ENCODE measurements at places on chromosomes 16 and 17.

GRCh38 chr17:41489531-41489930 is at the start of gene KRT36:
Gene KRT36, minus strand, starts transcription at chr17:41489910. Its CDS starts 46 bp downstream, at chr17:41489864.
- no peak for DNase-seq

DNA sequence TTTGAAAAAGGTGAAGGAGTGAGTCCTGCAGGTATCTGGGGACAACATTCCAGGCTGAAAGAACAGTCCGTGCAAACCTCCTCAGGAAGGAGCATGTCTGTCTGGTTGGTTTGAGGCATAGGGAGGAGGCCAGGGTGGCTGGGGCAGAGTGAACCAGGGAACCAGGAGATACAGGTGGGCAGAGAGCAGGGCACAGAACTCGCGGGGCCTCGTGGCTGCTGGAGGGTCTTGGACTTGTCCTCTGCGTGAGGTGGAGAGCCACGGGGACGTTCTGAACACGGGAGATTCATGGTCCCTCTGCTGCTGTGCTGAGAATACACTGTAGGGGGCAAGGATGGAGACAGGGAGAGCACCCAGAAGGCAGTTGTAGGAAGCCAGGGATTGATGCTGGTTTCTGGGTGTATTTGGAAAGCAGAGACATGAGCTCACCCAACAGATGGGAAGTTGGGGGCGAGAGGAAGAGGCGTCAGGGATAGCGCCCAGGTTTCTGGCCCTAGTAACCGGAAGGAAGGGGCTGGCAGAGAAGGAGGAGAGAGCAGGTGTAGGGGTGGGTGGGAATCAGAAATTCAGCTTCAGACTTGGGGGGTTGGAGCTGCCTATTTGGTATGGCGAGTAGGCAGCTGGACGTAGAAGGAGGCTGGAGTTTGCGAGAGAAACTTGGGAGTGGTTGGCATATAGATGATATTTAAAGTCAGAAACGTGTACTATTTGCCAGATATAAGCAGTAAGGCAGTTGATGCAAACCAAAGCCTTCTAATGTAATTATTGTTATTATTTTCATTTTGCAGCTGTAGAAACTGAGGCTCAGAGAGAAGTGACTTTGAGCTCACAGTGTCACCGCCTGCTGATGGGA is at the start of gene CCL17:
Gene CCL17, plus strand, starts transcription at position 803 of the 853 bp plus-strand sequence. CDS start 9,166 bp downstream, outside the sequence.
- DNase-seq, result no peak

- no peak for DNase-seq
These were observed 130.2 kb downstream of the STXBP4 start for GRCh38 chr17:55098765-55099164.

GRCh38 chr17:45043813-45044540 is 7.5 kb downstream of the DCAKD start:
- no peak for DNase-seq

- DNase-seq, result no peak
These were observed 7.0 kb upstream of the SPATA20 start for GRCh38 chr17:50539762-50540559.

DNA sequence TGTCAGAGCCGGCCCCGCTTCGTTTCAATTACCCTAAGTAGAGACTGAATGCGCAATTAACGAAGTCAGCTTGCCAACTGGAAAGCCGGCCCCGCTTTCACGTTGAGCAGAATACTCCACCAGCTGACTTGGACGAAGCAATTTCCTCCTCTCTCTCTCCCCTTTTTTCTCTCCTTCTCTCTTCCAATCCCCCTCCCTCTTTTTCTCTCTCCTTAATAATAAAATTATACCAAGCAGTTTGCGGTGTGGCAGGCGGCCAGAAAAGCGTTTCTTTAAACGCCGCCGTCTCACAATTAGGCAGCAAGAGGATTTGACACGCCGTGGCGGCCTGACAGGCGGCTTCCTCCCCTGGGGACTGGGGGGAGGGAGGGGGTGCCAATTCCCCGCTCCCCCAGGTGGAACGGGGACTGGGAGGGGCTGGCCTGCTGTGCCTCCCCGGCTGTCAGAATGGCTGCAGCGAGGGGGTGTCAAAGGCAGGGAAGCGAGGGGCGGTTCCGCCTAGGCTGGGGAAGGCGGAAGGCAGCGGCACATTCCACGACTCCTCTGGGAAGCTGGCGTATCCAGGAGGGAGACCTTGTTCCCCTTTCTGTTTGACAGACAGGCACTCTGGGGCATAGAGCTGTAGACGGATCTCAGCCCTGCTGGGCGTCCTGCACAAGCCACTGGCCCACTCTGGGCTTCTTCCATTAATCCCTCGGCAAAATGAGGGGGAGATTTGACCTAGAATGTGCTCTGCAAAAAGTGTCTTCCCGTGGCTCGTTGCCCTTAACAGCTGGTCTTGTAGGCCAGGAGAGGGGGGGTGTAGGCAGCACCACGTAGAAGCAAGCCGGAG is 52.7 kb downstream of the SREBF1 start:
- no peak for DNase-seq

DNA sequence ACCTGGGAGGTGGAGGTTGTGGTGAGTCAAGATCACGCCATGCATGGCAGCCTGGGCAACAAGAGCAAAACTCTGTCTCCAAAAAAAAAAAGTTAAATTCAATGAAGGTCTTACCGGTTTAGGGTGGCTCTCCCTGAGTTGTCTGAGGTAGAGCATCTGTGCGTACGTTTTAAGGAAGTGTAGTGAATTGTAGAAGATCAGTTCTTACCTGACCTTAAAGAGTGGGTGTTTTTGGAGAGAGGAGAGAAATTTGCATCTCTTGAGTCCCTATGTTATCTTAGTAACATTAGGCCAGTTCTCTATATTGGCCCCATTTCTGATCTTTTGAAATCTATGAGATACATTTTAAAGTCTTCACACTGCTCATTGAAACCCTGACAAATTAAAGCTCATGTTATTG is 56.2 kb downstream of the ELAC2 start:
- DNase-seq, result no peak

GRCh38 chr16:8579559-8579958 is 10.8 kb downstream of the TMEM114 start:
- DNase-seq, result no peak

GRCh38 chr17:79034931-79035485 is 11.0 kb downstream of the C1QTNF1 start:
- no peak for DNase-seq

GRCh38 chr17:8324132-8324531 is 14.1 kb downstream of the ARHGEF15 start:
- no peak for DNase-seq

DNA sequence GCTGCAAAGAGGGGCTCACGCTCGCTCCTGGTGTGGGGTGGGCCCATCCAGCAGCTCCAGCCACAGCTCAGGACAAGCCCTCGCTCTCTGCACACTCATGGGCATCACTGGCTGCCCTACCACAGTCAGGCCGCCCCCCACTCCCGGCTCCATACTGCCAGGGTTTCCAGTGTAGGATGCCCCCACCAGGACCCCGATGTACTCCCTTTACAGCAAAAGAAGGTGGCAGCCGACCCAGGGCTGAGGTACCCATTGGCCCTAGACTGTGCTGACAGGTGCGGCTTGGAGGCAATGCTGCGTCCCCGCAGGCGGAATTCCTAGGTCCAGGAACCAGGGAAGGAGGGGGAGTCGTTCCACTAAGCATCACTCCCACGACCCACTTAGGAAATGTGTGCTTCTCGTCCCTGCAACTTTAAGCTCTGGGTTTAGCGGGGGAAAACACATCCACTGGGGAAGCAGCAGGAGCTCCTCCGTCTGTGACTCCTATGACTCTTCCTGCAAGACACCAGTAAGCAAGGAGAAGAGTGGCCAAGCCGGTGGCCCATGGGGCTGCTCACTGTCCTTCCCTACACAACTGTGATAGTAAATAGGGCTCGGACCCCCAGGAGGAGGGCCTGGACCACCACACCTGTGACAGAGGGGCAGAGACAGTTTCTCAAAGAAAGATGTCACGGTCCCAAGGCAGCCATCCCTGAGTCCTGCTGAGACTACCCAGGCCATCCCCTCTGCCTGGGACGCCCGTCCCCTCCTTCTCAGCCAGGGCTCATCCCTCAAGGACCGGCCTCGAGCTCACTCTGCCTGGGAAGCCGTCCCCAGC is 13.1 kb downstream of the CORO7 start:
- DNase-seq, result no peak

DNA sequence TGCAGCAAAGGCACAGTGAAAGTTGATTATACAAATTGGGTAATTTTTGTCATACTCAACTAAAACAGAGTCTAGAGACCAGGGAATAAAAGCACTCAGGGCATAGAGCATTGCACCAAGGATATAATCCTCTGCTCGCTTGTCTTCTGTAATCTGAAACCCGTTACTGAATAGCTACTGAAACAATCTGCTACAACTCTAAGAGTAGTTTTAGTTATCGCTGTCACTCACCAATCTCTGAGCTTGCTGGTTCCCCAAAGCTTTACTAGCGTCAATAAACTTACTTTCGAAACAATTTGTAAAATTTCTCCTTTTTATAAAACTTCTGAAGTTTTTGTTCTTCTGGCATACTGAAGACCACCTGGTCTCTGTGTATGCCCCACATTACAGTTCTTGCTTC is 22.9 kb upstream of the SLC35G3 start:
- DNase-seq, result no peak

DNA sequence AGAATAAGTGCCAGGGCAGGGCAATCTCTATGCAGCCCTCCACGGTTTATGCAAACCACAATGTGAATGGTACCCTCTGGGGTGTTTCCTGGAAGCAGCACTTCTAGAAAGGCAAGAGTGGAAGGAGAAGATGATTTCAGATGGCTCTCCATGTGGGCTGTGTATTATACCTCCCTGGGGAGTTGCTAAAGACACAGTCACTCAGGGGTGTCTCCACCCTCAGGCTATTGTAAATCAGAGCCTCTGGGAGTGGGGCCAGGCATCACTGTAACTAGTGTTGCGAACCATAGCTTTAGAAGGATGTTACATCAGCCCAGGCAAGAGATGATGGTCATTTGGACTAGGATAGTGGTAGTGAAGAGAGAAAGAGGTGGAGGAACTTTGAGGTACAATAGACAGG is 83.3 kb upstream of the ZKSCAN2 start:
- no peak for DNase-seq

- DNase-seq, result no peak
These were observed 116.5 kb downstream of the ZNF423 start for GRCh38 chr16:49739381-49739780.

DNA sequence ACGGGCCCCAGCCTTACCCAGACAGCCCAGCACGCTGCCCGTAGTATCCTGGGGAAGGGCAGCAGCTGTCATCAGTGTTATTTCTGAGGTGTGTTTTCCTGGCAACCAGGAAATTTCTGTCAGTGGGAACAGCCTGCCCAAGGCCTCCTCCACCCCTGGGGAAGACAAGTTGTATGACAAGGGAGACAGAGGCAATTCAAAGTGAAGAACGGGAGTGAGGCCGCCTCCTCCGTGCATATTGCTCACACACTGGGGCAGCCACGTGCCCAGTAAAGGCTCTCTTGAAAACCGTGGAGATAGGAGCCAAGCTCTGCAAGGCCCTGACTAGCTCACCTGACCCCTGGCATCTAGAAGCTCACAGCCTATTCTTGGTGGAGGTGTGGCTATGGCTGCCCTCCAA is 57.6 kb downstream of the RAI1 start:
- no peak for DNase-seq

GRCh38 chr17:61825448-61826137 is 37.7 kb downstream of the BRIP1 start:
- DNase-seq, result no peak

- no peak for DNase-seq
These were observed 13.3 kb upstream of the WNT3 start for GRCh38 chr17:46831573-46832330.

GRCh38 chr17:74282587-74283370 is 8.7 kb downstream of the DNAI2 start:
- DNase-seq, result no peak

- DNase-seq, result no peak
These were observed 9.8 kb upstream of the NAT9 start for GRCh38 chr17:74785981-74786360.

GRCh38 chr17:4816826-4817225 is 9.9 kb downstream of the PLD2 start:
- DNase-seq, result no peak

DNA sequence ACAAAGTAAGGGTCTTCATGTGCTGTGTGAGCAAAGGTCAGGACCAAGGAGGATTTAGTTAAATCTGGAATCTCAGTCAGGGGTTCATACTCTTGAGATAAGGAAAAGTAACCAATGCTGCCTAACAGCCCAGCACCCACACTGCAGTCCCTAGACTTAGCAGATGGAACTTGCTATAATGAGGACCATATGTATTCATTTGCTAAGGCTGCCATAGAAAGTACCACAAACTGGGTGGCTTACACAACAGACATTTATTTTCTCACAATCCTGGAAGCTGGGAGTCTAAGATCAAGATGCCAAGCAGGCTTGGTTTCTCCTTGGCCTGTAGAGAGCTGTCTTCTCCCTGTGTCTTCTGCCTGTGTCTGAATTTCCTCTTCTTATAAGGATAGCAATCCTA is 20.8 kb downstream of the ZP2 start:
- no peak for DNase-seq

DNA sequence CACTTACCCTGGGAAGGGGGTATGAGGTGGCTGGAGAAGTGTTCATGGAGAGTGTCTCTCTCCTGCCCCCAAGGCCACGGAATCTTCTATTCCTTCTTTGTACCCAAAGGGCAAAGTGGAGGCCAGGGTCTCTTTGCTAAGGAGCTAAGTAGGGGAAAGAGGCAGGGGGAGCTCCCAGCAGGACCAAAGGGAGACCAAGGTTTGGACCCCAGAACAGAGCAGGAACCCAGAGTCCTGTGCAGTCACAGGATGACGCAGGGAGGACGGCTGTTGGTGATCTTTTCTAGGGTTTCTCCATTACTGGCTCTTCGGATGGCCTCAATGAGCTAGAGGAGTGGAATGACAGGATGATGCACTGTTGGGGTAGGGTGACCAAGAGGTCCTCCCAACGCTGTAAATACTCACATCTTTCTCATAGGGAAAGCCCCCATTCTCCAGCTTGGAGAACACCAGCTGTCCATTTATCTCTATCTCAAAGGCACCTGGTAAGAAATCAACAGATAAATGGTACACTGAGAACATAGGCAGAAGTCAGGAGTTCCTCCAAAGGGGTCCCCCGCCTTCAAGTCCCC is 966 bp downstream of the MIEN1 start:
- no peak for DNase-seq

- DNase-seq, result no peak
These were observed 30.3 kb upstream of the FASN start for GRCh38 chr17:82128287-82128686.

DNA sequence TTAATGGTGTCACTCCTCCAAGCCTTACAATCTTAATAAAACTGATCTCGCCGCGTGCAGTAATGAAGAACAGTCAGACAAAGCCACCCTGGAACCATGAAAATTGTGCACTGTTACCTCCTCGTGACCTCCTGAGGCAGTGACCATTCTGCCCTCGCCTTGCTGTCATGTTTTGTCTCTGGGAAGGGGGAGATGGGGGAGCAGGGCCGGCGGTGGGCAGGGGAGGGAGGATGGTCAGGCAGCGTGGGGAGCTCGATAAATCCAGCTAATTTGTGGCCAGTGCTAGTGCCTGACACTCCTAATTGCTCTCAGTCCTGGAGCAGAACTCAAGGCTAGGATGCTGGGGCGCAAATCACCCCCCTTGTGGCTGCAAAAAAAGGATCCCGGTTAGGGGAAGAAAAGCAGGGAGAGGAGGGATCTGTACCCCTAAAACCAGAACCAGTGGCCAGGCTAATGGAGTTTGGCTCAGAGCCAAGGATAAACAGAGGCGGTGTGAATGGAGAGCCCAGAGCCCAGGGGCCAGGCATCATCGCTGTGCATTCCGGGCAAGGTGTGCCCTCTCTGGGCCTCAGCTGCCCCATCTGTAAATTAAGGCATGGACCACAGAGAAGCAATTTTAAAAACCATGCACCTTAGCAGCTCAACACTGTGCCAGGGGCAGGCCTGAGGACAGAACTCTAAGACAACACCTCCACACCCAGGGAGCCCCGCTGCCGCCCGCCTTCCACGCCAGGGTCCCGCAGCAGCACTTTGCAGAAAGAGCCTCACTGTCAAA is 113.3 kb downstream of the ZNF423 start:
- DNase-seq, result no peak

Measured in stimulated activated CD8-positive, alpha-beta memory T cell treated with anti-CD3 and anti-CD28 coated beads, Interleukin-4, amount 100 ng/mL, for 1 hour (primary cell).